ENCODE measurements at places on chromosomes 7 and 10. TPM values are rescaled to one million over a fixed set of nuclear protein-coding genes. Genes with fewer than 3 reads are reported as not detected.
A peak's percentile ranks its signal among the peaks of the same experiment; 100 is the strongest.

DNA sequence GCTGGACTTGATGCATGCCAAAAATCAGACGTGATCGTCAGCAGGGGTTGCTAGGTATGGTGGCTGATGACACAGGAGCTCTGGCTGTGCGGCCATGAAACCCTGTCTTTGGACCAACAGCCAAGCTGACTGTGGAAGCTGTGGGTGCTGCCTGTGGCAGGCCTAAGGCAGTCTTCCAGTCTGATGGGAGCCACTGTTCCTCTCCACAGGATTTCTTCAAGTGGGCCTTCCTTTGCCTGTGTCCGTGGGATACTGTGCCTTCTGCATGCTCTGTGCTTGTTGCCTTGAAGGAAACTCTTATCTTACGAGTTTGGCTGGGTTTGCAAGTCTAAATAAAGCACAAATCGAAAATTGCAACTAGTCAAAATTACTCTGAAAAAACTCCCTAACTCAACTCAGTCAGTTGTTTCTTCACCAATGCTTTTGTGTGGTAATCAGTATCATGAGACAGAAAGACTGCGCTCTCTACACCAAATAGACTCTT, 101.9 kb upstream of the PDLIM1 start:
- DNase-seq: no peak

NANOS1 gene
- 11.7 TPM for total RNA-seq

DNA sequence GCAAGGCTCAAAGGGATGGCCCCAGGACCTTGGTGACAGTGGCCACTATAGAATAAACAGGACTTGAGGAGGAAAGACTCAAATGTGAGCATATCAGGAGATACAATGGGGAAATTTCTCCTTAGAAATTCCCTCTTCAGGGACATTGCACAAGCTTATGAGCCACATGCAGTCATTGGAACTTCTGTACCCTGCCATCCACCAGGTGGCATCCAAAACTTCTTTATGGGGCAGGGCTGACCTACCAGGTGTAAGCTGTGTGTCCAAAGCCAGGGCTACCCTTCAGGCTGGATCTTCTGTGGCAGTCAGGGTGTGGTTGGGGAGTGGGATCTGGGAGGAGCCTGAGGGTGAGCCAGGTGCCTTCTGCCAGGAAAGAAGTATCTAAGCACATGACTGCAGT, 36.6 kb upstream of the LRRC18 start:
- no peak for DNase-seq

- DNase-seq: peak; percentile 83
Observed at GRCh38 chr10:70132098-70133029, at the start of gene AIFM2. Gene AIFM2 (minus strand): TSS chr10:70132825. CDS start chr10:70124084, 8,741 bp downstream.

DNA sequence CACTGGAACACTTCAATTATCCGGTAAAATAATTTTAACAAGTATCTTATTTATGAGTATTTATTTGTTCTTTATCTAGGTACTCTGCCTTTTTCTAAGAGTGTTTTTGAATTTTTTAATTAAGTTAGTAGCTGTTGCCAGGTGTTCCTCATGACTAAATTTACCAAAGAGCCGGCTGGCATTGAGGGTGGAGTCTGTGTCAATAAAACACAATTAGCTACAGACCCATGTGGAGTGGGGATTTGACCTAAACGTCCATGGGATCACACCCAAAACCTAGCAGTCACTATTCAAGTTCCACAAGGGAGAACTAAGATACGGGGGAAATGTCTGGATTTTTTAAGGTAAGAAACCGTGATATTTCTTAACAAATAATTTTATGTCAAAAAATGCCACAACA, 9.8 kb downstream of the SLC16A12 start:
- DNase-seq: no peak

GRCh38 chr7:105198223-105198622, 184.2 kb downstream of the KMT2E start:
- DNase-seq: no peak

DNA sequence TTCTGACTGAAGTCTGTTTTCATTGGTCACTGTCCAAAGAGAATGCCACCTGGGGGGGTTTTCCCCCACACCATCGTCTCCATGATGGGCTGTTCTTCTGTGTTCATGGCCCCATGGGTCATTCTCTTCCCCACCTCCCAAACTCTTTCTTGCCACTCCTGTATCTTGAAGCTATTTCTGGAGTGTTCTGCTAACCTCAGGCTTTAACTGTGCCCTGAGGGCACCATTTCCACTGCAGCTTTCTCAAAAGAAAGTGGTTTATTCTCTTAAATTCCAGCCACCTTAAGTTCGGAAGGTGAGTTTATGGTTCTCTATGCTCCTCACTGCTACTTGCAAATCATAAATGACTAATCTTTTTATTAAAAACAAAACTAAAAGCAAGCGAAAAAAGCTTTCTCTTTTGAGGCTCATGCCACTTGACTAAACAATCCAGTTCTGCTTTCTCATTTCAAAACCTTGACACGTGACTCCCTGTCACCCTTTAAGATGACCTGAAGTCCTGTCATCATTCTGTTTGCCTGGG, 7.4 kb upstream of the APBB1IP start:
- DNase-seq: no peak

GRCh38 chr10:113007343-113007771, 57.3 kb downstream of the TCF7L2 start:
- no peak for DNase-seq

GRCh38 chr10:25641595-25641994, 292.4 kb upstream of the MYO3A start:
- DNase-seq: no peak

DNA sequence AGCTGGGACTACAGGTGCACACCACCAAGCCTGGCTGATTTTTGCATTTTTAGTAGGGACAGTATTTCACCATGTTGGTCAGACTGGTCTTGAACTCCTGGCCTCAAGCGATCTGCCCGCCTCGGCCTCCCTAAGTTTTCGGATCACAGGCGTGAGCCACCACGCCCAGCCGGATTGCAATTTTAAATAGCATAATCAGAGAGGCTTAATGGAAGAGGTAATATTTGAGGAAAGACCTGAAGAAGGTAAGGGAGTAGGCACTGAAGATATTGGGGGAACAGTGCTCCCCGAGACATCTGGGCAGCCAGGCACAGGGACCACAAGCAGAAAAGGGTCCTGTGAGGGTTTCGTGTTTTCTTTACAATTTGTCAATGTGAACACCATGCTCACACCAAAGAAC, 61.4 kb upstream of the USP6NL start:
- DNase-seq: no peak

DNA sequence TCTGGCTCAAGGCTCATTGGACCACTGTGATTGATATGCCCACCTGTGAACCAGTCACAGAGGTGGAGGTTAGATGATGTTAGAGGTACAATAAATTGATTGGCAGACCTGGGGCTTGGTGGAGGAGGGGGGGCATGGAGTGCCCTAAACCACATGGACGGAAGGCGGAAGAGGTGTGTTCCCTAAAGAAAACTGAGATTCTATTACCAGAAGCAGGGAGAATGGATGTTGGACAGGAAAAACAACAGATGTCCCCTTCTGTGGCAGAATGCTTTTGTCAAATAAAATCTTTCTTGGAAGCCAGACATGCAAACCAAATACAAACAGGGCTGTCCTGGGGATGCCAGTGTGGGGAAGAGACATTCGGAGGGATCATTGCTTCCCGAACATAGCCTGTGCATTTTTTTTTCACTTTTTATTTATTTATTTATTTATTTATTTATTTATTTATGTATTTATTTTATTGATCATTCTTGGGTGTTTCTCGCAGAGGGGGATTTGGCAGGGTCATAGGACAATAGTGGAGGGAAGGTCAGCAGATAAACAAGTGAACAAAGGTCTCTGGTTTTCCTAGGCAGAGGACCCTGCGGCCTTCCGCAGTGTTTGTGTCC, 433.9 kb downstream of the RPS24 start:
- DNase-seq: no peak

GRCh38 chr10:132909491-132910071, 32.8 kb downstream of the CFAP46 start:
- no peak for DNase-seq
